Activated T-cell treated with anti-CD3 and anti-CD28 coated beads, Interleukin-2, amount 50 U/mL, for 48 hours (primary cell): ENCODE measurements at places on chromosomes 3 and 15.

DNA sequence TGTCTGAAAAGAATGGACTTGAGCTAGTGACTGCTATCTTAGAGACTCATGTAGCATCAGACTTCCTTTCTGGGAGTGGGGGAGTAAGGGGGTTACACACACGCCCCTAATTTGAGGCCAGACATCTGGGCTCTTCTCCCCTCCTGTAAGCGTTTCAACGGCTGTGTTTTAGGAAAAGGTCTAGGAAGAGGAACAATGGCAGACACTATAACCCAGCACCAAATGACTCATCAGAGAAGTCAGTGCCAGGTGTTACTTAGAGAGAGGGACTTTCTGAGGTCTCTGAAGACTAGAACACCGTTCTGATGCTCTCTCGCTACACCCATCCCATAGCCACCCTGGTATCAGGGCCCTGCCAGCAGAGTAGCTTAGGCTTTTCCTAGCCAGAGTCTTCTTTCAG is 65.5 kb downstream of the SSUH2 start:
- DNase-seq = no peak

DNA sequence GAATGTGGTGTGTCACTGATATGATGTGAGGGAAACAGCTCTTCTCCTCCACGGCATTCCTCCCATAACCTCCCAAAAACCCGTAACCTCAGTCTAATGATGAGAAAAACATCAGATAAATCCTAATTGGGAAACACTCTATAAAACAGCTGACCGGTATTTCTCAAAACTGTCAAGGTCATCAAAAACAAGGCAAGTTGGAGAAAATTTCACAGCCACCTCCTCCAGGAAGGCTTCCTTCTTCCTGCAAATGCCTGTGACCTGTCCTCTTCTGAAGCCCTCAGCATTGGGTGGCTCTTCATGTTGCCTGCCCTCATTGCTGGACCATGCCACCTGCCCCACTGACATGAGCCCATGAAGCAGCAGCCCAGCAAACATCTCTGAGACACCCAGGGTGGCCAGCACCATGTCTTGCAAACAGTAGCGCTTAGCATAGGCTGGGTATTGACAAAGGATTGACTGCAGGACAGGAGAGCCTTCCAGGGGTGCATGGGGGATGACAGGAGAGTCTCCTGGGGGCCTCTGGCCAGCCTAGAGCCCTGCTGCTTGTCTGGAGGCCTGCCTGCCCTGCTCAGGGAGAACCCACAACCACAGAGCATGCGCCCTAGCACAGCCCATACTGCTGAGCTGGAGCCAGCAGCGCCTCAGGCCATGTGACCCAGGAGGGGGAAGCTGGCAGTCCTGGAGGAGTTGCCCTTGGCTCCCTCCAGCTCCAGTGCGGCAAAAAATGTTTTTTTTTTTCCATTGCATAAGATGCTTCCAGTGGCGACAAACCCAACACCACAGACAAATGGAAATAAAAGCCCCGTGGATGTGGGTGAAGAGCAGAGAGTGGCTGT is 49.7 kb downstream of the XXYLT1 start:
- peak; percentile 11 for DNase-seq

- no peak for DNase-seq
Observed at GRCh38 chr3:183745300-183746098, 47.9 kb downstream of the YEATS2 start.

GRCh38 chr3:43223670-43224364 is 62.5 kb upstream of the SNRK start:
- DNase-seq = no peak

GRCh38 chr3:142168514-142168913 is 19.2 kb upstream of the TFDP2 start:
- no peak for DNase-seq

DNA sequence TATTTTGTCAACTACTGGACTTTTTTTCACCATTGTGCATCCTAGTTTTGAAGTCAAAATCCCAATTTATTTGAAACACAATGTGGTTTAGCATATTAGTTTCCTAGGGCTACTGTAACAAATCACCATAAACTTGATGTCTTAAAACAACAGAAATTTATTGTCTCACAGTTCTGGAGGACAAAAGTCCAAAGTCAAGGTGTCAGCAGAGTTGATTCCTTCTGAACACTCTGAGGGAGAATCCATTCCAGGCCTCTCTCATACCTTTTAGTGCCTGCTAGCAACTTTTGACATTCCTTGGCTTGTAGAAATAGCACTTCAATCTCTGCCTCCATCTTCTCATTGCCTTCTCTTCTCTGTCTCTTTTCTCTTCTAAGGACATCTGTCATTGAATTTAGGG is 14.9 kb upstream of the SLC27A2 start:
- DNase-seq = no peak
